ENCODE measurements at places on chromosomes 16 and 17.

GRCh38 chr16:56993204-56993603, 3.8 kb downstream of the NLRC5 start:
- DNase-seq, result no peak

- DNase-seq, result no peak
Observed at GRCh38 chr17:8611137-8611536, 19.4 kb downstream of the MYH10 start.

DNA sequence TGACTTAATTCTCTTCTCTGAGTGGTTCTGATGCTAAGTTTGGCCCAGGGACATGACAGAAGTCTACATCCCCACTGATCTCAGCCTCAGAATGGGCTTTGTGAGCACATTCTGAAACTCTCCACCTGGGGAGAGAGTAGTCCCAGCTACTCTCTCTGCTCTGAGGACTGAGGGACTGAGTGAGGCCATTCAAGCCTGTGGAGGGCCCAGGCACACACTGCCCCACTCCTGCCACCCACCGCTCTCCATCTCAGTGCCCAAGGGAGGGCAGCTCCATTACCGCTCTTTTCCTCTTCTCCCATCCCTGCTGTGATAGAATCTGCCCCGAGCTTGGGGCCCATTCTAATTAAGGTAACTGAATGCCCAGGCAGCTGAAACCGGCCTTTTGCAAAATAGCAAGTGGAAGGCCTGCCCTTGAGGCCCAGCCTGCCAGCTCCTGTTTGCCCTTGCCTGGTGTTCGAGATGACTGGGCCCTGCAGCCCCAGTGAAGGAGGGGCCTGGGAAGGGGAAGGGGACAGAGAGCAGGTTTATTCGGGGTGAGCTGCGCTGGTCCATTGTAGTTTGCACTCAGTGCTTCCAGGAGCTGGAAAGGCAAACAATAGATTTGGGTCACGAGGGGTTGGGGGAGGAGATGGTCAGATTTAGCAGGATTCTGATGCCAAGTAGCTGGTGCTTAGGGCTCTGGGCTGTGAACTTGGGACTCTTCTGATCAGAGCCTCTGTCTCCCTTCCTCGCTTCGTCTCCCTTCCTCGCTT, 76.2 kb downstream of the RAB11FIP4 start:
- DNase-seq, result no peak

GRCh38 chr16:30488764-30489605, 16.4 kb downstream of the ITGAL start:
- DNase-seq, result no peak

GRCh38 chr16:12459391-12460063, 344.2 kb downstream of the CPPED1 start:
- peak; percentile 62 for DNase-seq

DNA sequence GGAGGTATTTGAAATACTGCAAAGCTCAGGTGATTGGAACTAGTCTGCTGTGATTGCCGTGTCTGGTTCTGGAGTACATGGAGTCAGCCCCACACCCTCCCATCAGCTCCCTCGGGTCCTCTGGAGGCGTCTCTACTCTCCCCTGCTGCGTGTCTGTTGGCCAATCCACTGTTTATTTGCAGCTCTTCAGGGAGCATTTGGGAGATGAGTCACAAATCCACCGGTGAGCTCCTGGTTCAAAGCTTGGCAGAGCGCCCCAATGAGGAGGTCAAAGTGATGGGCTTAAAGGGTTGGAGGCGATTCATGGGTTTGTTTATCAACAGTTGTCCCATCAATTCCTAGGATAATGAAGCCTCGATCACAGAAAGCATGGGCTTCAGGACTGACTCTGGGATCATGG, 14.6 kb downstream of the CALB2 start:
- DNase-seq, result no peak

DNA sequence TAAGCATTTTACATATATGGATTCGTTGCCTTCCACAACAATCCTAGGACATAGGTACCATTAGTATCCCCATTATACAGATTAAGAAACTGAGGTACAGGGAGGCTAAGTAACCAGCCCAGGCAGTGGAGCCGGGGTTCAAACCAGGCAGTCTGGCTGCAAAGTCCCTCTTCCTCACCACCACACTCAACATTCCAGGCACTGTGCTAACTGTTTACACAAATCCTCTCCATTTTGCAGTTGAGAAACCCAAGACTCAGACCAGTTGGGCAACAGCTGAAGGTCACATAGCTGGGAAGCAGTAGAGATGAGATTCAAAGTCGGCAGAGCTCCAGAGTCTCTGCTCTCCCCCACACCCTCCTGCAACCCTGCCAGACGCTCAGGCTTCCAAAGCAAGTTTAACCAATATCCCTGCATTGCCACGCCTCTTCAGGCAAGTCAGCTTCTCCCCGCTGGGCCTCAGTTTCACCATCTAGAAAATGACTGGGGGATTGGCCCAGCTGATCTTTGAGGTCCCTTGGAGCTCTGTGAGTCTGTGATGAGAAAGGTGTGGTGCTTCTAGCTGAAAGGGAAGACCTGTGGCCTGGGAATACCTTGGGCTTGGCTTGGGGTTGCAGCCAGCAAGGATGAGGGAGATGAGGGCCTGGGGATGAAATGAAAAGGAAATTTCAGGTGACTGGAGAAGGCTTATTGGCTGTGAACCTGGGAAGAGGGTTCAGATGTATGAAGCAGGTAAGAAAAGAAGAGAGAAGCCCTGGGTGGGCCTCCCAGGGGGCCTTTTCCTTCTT, 14.0 kb downstream of the CCR7 start:
- DNase-seq, result no peak

- no peak for DNase-seq
Observed at GRCh38 chr16:88316941-88317612, 65.7 kb upstream of the ZNF469 start.

DNA sequence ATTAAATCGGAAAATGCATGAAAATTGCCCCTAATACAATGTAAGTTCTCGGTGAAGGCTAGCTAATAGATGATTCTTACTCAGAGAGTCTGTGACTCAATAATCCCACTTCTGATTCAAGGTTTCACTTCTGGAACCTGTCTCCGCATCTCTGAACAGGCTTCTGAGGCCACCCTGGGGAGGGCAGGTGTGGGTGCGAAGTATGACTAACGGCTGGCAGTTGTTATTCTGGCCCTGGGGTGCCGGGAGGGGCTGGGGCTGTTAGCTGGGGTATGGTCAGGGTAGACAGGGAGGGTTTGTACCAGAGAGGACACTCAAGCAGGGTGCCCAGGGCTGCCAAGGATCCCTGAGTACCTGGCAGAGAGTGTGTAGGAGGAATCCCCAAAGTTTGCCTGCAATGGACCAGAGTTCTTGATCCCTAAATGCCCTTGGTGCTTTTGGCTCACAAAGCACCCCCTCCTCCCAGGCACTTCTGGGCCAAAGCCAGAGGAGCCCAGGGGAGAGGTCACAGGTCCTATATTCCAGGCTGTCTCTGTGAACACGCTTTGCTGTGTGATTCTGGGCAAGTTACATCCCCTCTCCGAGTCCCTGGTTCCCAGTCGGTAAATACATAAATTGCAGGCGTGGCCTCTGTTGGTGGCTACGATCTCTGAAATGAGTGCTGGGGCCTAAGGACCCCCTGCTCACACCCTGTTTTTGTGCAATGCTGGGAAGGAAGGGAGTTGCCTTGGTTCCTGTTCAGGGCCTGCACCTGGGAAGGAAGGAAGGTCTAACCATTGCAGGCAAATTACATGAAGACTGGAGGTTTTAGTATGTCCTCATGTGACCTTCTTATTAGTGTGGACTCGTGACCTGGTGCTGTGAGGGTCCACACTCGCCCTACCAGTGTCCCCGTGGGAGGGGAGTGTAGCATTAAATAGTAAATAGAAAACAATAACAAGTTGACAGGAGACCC, 49.9 kb upstream of the CPNE2 start:
- no peak for DNase-seq

DNA sequence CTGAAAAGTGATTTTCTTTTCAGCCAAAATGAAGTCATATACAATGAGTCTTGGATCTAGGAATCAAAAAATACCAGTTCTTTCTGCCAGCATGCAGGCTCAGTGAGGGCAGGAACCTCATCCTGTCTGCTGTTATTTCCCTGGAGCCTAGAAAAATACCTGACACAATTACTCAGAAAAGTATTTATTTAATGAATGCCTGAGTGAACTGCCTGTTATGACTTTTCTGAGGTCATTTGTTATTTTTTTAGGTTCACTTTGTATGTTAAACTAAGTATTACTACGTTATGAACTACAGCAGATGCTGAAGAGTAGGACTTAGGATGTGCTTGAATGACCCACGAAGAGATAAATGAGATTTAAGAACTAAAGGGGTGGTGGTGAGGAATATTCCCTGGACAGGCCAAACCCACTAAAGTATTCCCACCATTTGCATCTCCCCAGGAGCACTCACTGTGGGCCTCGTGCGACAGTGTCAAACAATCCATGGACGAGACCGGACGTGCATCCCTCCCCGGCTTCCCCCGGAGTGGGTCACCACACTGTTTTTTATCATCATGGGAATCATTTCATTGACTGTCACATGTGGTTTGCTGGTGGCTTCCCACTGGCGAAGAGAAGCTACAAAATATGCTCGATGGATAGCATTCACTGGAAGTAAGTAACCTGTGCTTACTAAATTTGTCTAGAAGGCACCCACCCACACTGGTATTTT, 17.1 kb upstream of the VWA3A start:
- DNase-seq, result no peak

DNA sequence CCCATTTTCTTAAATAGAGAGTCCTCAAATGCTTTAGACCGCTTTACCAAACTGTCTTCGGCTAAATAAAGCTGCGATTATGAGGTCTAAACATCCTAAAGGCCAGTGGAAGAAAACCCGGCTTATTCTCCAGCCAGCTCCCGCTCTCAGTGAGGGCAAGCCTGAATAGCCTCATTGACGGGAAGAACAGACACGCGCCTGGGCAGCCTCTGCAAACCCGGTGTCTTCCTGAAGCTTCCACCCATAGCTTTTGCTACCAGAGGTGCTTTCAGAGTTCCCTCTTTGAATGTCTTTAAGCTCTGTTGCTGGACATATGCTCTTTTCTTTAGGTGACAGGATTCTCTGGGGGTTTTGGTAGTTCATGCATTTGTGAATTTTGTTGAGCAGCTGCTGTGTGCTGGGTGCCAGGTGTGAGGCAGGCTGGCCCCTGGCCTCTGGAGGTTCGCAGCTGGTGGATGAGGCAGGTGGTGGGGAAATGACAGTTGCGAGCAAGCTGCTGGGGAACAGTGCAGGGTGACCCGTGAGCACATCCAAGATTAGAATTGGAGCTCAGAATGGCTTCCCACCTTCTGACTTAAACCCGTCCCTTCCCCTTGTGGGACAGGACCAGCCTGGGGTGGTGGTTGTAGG, 44.7 kb downstream of the CRISPLD2 start:
- no peak for DNase-seq

DNA sequence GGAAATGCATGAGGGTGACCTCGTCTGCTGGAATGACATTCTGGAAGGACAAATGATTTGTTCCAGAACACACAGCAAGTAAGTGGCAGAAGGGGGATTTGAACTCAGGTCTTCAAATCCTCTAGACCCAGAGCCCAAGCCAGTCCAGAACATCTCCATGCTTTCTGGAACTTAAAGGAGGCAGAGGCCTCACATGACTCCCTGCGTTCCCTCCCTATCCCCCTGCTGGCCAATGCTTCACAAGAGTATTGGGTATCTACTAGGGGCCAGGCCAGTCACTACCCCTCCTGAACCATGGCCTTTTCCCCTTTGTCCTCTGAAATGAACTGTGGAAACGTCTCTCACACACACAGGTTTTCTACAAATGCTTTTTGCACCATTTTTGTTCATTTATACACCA, 7.6 kb upstream of the BEAN1 start:
- no peak for DNase-seq

DNA sequence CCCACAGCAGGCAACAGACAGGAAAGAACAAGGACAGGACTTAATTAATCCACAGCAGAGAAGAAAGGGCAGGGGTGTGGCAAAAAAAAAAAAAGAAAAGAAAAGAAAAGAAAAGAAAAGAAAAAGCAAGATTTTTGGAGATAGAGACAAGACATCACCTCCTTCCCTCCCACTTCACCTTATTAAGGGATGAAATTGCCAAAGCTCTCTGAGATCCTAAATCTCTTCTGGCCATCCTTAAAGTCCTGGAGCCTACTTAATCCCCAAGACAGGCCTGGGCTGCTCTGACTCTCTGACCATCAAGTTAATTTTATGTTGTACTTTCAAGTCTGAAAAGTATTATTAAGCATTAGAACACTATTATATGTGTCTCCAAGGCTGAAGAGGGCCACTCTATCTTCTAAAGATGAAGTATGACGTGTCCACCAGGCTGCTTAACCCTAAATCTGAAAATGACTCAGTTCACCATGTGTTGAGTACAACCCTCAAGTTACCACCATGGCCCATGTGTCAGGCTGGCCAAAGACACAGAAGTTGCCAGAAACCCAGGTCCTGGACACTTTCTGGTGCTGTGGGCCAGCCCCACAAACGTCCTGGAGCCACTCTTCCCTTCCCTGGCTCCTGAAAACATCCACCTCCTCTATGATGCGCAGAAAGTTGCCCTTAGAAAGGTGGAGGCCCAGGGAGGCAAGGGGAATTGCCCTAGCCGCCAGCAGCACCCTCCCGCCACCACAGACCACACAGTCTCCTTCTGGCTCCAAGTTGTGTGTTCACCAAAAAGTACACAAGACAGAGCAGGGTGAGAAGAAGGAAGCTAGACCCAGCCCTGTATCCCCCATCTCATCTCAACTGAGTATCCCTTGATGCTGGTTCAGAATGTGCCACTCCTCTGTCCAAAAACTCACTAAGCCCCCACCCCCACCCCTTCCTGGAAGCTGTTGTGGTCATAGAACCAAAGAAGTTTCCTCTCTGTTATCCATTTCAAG, 2.7 kb downstream of the SOCS1 start:
- DNase-seq, result no peak

- no peak for DNase-seq
Observed at GRCh38 chr17:50270435-50271362, 3.6 kb upstream of the TMEM92 start.

DNA sequence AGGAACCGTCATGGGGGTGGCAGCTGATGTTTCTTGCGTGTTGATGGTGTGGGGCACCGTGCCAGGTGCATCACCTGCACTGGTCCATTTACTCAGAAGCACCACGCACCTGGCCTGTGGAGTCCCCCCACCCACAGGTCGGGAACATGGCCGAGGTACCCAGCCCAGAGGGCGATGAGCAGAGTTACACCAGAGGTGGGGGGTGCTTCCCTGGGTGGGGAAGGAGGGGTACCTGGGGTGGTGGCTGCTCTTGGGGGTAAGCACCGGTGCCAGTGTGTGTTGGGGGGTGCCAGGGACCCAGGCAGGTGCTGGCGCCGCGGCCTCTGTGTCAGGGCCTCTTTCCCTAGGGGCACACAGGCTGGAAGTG, 5.0 kb upstream of the ZNF750 start:
- DNase-seq, result no peak
